ENCODE measurements at places on chromosomes 3 and 15.

GRCh38 chr15:48352474-48353072 is 21.3 kb downstream of the DUT start:
- peak; percentile 60 for DNase-seq

- DNase-seq = no peak
Measured at GRCh38 chr3:165669504-165669903, 167.7 kb downstream of the BCHE start.

GRCh38 chr3:69787436-69788168 is 48.3 kb downstream of the MITF start:
- no peak for DNase-seq

DNA sequence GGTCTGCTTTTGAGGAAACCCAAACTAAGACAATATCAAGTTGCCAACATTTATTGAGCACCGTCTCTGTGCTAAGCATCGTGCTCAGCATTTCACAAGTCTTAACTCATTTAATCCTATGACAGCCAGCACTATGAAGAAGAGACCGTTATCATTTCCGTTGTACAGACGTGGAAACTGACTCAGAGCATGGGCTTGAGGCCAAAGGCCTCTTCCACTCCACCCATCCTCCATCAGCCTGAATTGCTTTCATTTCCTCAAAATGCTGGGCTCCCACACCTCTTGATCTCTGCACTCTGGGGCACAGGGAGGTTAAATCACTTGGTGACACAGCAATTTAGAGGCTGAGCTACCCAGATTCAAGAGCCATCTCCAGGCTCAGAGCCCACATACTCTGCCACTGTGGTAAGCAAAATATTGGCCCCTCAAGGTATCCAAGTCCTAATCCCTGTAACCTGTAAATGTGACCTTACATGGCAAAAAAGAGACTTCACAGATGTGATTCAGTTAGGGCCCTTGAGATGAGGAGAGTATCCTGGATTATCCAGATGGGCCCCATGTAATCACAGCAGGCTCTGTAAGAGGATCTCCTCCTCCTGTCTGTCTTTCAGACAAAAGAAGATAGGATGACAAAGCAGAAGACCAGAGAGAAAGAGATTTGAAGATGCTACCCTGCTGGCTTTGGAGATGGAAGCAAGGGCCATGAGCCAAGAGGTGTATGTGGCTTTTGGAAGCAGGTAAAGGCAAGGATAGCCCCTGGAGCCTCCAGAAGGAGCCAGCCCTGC is 24.3 kb upstream of the FLNB start:
- peak; percentile 51 for DNase-seq

- DNase-seq = no peak
Measured at GRCh38 chr3:69137412-69137811, 15.0 kb upstream of the LMOD3 start.

DNA sequence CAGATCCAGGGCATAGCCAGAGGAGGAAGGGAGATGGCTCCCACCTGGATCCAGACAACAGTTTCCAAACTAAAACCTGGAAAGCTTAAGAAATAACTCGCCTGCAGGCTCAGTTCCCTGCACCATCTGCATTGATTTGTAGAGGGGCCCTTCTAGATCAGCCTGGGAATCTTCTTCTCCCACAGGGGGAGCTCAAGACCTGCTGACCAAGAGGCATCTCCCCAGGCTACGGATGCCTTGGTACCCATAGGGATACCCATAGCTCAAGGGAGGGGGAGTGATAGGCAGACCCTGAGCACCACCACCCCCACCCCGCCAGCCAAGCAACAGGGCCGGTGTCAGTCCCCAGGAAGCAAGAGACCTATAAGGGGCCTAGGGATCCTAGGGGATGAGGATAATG is 28.0 kb upstream of the DCLK3 start:
- no peak for DNase-seq

- no peak for DNase-seq
Measured at GRCh38 chr3:69698728-69699127, 40.5 kb upstream of the MITF start.

DNA sequence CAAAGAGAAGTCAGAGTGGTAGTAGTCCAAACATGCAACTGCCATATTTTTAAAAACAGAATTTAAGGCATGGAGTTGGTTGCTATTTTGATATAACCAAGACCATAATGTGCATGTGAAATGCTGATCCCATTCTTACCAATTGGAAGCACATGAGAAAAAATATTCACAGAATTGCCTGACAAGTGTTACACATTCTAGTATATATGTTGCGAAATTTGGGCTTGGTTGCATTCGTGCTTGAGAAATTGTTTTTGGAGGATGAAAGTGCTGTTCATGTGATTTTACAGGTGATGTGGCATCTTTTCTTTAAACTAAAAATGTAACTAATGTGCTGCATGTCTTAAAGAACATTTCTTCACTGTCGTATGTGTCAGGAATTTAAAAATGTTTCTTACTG is 199.7 kb downstream of the CHL1 start:
- no peak for DNase-seq

- no peak for DNase-seq
Measured at GRCh38 chr15:71334434-71334833, 219.2 kb downstream of the THSD4 start.

DNA sequence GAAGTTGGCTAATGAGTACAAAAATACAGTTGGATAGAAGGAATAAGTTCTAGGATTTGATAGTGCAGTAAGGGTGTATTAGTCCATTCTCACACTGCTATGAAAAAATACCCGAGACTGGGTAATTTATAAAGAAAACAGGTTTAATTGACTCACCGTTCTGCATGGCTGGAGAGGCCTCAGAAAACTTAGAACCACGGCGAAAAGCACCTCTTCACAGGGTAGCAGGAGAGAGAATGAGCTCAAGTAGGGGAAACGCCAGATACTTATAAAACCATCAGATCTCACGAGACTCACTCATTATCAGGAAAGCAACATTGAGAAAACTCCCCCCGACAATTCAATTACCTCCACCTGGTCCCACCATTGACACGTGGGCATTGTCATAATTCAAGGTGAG is 483.3 kb downstream of the TUSC7 start:
- DNase-seq = no peak

- no peak for DNase-seq
Measured at GRCh38 chr3:53805463-53806159, 40.6 kb downstream of the CHDH start.

DNA sequence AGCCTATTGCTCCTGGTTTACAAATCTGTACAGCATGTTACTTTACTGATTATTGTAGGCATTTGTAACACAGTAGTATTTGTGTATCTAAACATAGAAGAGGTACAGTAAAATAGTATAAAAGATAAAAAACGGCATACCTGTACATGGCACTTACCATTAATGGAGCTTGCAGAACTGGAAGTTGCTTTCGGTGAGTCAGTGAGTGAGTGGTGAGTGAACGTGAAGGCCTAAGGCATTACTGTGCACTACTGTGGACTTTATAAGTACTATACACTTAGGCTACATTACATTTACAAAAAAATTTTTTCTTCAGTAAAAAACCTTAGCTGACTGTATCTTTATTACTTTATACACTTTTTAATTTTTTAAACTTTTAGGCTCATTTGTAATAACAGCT is 90.9 kb downstream of the RAP2B start:
- no peak for DNase-seq

GRCh38 chr3:189369636-189370035 is 197.9 kb downstream of the TPRG1 start:
- DNase-seq = no peak

GRCh38 chr3:143793971-143794370 is 54.3 kb downstream of the SLC9A9 start:
- DNase-seq = no peak

DNA sequence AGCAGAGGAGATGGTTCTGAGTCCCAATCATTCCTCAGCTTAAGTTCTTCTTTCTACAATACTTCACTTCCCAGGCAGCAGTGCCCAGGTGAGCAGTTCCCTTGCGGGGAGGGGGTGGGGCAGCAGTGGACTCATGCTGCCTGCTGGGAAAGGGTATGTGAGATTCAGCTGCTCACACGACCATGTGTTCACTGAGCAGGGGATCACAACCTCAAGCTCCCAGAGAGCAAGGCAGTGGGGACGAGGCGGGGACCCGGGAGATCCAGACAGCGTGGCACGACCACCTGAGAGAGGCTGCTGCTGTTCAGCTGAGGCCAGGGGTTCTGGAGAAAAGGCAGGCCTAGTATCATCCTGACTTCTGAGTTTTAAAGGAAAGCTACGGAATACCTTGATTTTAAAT is 166.6 kb downstream of the XXYLT1 start:
- no peak for DNase-seq

GRCh38 chr15:92763459-92763858 is 107.9 kb upstream of the FAM174B start:
- no peak for DNase-seq

- DNase-seq = no peak
Measured at GRCh38 chr15:74316141-74316540, 51.3 kb downstream of the CYP11A1 start.

- no peak for DNase-seq
Measured at GRCh38 chr3:96719921-96720320, 94.5 kb upstream of the EPHA6 start.

GRCh38 chr3:128379367-128380160 is 87.1 kb downstream of the DNAJB8 start:
- DNase-seq = no peak

GRCh38 chr15:66454143-66454542 is 43.4 kb downstream of the SNAPC5 start:
- no peak for DNase-seq

DNA sequence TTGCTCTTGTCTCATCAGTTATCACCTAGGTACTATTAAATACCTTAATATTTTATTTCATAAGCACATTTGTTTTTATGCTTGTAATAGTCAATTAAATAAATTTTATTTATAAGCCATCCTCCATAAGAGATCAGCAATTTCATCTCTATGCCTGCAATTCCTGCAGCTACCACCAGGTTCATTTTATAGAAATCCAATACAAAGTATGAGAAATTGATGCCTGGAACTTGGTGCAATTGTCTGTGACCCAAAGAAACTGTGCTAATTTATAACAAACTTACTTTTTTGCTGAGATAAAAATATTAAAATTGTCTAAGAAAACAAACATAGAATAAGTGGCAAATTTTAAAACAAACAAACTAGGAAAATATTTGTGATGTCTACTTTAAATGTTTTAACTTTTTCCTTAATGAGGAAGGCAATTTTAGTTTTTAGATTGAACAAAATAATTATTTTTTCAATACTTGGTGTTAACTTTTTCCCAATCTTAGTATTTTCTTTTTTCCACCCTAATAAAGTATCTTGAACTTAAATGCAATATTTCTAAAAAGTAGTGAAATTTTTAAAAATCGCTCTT is 1026.6 kb downstream of the ROBO1 start:
- DNase-seq = no peak

GRCh38 chr15:79682851-79683288 is 213.9 kb downstream of the MTHFS start:
- no peak for DNase-seq

DNA sequence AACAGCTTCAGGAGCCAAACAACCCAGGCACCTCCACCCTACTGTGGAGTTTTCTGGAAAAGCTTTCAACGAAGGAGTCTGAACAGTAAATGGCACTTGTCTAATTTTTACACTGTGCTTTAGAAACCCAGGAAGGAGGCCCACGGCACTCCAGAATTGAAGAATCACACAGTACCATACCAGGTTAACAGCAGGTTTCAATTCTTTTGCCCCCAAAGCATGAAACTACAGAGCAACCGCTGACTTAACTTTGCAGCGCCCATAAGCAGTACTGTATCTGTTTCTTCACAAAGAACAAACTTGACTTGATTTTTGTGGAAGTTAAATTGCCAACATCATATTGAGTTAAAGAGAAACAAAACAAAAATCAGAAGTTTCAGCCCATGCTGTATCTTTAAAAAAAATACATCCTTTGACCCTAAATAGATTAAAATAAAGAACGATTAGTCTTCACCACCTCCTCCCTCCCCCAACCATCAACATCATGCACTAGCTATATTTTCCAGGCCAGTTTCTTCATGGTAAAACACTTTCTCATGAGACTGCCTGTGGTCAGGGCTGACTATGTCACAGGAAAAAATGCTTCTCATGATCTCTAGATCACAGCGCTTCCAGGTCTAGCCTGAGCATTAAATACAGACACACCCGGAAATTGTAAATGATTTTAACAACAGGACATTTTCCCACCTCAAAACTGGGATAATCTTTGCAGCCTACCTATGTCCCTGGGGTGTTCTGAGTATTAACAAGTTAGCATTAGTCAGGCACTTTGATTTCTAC is 456.3 kb downstream of the FOXP1 start:
- no peak for DNase-seq

DNA sequence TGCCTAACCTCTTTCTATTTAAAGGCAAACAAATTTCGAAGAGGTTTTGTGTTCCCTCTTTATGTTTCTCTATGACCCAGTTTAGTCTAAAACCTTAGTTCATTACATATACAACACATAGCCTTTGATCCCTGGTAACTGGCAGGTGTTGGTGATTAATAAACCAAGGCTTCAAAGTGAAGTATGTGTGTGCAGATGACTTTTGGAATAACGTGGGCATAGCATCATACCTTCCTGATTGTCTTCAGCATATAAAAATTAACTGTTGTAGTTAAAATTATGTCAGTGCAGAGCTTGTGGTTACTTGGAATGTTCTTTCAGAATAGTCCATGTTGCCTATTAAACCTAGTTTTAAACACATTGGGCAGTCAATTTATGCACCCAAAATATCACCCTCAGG is 608.3 kb downstream of the ROBO2 start:
- DNase-seq = no peak
